ENCODE measurements at places on chromosomes 3 and 15.

DNA sequence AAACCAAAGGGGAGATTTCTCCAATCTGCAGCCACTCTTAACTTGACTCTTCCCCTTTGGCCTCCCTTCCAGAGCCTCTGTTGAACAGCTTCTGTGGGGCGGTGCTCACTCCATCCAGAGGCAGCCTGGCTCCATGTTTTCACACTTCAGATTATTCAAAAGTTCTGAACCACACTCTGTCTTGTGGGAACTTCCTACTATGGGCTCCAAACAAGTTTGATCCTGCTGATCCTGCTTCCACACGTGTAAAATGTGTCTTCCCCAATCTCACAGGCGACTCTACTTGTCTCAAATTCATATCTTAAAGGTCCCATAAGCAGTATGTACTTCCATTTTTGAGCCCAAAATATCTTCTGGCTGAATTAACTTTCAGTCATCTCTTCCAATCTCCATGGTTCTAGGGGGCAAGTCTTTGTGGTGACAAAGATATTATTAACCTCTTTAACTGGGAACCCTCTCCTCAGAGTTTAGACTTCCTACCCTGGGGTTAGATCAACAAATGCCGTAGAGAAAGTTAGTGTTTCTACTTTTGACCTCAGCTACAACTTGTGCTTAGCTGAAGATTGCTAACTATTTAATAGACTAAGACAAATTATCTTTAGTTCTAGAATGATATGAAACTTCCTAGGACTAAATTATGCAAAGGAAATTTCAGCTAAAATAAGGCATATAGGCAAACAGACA lies 176.3 kb upstream of the BCL6 start:
- no peak for DNase-seq

DNA sequence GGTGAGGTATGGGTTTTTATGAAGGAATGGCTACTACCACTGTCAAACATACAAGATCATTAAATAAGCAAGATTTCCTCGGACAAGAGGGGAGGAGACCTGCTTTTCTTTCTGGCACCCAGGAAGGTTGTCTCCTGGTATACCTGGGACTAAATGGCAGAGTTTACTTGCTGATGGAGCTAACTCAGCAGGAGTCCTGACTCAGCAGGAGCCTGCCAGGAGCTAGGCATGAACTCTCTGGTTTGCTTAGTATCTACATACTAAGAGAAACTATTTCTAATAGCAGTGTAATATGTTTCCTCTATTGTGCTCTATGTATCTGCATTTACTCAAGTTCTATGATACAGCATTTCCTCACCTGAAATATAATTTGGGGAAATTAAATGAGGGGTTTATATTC lies 404.2 kb downstream of the RSL24D1 start:
- DNase-seq: no peak

DNA sequence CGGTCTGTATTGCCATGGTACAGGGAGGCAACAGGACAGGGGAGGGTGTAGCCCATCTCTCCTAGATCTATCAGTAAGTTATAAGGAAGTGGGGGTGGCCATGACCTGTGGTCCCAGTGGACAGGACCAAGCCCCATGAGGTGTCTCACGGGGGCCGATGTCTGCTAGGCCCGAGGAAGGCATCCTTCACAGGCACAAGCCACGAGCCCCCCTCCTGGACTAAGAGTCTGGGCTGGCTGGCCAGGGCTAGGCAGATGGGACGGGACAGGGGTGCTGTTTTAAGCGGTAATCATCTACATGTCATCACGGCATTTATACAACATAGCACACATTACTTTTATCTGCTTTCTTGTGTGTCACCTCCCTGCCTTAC lies 2.6 kb upstream of the TBC1D2B start:
- no peak for DNase-seq

GRCh38 chr15:69265347-69265955 lies 33.3 kb upstream of the PAQR5 start:
- peak; percentile 13 for DNase-seq

DNA sequence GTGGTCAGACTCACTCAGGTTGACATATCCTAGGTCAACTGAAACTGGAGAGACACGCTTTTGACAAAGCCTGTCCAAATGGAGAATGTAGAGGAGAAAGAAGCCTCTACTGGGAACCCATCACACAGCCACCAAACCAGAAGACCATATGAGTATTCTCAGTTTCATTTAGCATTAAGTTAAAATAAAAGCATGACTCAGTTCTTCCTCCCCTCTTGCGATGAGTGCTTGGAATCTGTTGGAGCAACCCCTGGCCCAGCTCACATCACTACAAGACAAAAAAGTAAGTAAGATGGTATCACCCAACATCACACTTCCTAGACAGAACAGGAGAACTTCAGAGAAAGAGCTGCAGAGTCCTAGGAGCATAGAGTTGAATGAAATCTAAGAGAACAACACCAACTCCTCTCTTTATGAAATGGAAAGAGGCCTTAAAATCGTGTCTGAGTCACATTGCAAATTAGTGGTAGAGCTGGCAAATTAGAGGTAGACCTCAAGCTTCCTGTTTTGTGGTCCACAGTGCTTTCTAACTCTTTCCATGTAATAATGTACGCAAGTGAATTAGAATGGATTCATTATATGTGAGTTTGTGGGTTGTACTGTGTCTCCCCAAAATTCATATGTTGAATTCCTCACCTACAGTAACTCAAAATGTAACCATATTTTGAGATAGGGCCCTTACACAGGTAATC lies 51.2 kb downstream of the FGF12 start:
- DNase-seq: no peak

GRCh38 chr3:73739791-73740453 lies 115.2 kb upstream of the PDZRN3 start:
- no peak for DNase-seq

- no peak for DNase-seq
Measured at GRCh38 chr3:141294848-141295247, 63.2 kb downstream of the PXYLP1 start.

GRCh38 chr3:53588122-53588521 lies 93.7 kb downstream of the CACNA1D start:
- DNase-seq: no peak

GRCh38 chr3:76497636-76498035 lies 542.3 kb upstream of the ROBO2 start:
- DNase-seq: peak; percentile 33

DNA sequence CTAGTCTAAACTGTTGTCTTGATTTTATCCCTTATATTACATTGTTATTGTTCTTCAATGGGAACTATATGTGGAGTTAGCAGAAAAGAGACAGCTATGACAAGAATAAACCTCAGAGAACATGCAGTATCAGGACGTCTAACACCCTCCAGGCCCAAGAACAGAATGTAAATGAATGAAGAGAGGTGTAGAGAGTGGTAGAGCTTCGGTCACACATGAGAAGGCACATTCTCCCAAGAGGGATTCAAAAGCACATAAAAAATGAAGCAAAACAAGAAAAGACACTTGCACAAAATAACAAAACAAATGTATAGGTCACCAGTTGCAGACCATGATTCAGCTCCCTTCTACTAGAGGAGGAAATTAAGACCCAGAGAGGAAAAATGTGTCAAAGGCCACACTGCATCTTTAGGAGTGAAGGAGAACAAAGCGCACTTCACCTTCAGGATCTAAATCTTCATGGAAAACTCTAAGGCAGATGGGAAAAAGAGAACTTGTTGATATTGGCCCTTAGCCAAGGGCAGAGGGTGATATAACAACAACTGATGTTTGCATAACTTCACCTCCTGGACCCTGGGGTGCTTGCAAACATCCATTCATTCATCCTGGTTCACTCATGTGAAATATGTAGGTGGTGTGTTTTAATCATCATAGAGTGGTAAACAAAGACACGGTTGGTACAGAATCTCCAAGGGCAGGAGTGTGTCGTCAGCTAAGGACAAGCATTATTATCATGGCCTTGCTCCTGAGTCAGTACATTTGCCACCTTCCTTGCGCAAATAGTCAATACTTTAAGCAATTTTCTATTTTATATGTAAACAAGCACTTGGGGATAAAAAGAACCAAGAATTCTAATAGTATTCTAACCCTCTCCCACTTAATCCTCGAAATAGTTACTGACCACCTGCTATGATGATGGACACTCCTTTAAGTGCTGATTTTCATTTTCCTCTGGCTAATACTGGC lies 8.8 kb downstream of the NEK10 start:
- no peak for DNase-seq

All from NT2/D1 (cell line).